H1 (cell line): ENCODE measurements at places on chromosomes 3 and 15.

DNA sequence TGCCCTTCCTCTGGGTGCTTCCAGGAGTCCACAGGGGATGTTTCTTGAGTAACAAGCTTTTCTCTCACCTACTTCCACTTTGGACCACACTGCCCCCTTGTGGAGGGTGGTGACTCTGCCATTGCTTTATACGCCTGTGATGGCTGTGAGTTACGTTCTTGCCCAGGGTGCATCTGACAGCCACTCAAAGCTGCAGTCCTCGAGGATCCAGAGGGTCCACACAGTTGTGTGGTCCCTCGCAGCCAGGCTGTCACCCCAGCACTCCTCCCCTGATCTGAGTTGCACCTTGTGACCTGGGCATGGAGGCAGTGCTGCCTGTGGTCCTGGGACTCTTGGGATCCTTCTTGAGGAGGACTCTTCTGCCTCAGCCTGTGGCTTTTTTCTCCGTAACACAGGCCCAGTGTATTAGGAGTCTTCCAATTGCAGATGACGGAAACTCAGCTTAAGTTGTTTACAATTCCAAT, 23.4 kb downstream of the FOXL2 start:
- H3K36me3 ChIP-seq: no peaks in the 10 kb centered on the region
- no peak overlapping the region for H3K27ac ChIP-seq
- no peaks in the 10 kb centered on the region for H3K27me3 ChIP-seq
- DNase-seq: peak; percentile 96
- no peaks in the 10 kb centered on the region for H3K4me1 ChIP-seq

DNA sequence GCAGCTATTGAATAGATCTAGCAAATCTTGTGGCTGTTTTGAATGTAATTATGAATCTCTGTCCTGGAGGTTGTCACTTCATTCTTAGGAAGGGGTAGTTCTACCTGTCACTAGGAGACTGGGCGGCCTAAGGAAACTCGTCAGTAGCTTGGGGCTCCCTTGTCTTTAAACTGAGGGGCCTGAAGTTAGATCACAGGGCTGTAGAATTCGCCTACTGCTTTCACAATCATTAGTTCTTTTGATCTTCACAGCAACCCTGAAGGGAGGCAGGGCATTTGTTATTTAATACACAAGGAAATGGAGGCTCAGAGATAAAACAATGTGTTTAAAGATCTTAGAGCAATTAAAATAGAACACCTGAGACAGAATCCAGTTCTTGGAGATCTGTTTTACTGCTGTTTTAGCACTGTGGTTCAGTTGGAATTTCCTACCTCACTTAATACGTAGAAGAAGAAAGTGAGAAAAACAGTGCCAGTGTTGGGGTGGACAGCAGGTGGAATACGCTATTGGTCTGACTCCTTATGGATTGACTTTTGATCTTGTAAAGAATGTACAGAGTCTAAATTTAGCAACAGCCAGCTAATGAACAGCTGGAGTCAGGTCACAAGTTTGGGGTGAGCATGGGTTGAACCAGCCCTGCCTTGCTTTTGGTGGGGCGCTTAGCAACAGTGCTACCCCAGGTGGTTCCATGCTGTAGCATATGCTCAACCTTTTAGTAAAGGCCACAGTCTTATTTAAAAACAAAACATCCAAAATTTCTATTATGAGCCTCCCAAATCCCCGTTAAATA, 71.4 kb upstream of the BHLHE40 start:
- no peaks in the 10 kb centered on the region for H3K36me3 ChIP-seq
- no peak overlapping the region for H3K27ac ChIP-seq
- DNase-seq: no peak
- H3K27me3 ChIP-seq: no peaks in the 10 kb centered on the region; the same call in 1 of the 2 replicates
- peaks cover 6% of the 10 kb centered on the region for H3K4me1 ChIP-seq

GRCh38 chr15:90666135-90666909, 50.8 kb upstream of the BLM start:
- H3K27me3 ChIP-seq: no peaks in the 10 kb centered on the region
- no peaks in the 10 kb centered on the region for H3K36me3 ChIP-seq
- no peak for DNase-seq
- H3K27ac ChIP-seq: no peak overlapping the region
- H3K4me1 ChIP-seq: no peaks in the 10 kb centered on the region
- H3K4me3 ChIP-seq: peak overlapping the region; percentile 57; the same call in 1 of the 2 replicates

DNA sequence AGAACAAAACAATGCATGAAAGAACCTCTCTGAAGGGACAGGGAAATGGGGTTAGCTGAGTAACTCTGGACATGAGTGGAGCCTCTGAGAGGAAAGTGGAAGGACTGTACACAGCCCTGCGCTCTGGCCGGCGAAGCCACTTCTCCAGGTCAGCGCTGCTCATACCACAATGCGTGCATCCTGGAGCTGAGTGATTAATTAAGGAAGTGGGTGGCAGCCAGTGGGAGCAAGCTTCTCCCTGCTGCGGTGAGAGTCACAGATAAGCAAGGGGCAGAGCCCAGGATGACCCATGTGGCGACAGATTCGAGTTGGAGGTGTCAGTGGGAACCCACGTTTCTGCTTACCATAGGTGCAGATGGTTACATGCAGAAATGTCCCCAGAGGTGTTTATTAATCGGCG, 48.0 kb downstream of the KLF15 start:
- H3K36me3 ChIP-seq: no peaks in the 10 kb centered on the region
- no peak overlapping the region for H3K4me3 ChIP-seq
- no peak for DNase-seq
- H3K27ac ChIP-seq: no peak overlapping the region

DNA sequence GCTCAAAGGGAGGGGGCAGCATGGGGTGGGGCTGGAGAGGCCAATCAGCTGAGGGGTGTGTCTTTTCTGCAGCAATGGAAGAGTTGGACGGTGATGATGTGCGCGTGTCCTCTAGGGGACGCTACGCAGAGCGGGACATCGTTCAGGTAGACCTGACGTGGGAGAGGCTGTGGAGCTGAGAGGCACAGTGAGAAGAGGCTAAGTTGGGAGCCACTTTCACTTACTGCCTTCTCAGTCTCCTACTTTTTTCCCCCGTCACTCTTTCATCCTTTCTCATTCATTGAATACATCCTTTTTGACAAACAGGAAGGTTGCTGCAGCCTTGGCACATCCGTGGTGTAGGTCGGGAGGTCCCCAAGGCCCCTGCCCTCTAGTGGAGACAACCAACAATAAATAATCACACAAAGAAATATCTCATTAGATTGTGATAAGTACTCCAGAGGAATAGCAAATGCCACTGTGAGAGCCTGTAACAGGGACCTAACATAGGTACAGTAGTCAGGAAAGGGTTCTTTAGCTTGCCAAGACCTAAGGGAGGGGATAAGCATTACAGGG, 4.4 kb upstream of the BRPF1 start:
- no peaks in the 10 kb centered on the region for H3K36me3 ChIP-seq
- peak overlapping the region; percentile 43 for H3K4me3 ChIP-seq
- DNase-seq: peak; percentile 89
- no peaks in the 10 kb centered on the region for H3K4me1 ChIP-seq

DNA sequence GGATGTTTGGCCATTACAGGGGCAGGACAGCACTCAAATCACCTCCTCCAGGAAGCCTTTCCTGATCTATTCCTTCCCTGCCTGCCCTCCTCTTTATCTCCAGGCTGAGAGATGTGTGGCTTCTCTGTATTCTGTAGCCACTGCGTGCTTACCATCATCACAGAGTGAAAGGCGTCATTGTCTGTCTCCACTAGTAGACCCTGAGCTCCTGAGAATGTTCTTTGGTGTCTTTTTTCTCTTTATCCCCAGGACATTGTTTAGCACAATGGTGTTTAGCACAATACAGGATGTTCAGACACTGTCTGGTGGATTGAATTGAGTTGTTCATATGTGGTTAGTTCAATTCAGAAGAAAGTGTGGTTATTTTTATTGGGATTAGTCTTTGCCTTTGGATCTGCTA, 26.2 kb upstream of the LARS2 start:
- H3K36me3 ChIP-seq: no peaks in the 10 kb centered on the region
- no peak overlapping the region for H3K4me3 ChIP-seq
- H3K4me1 ChIP-seq: no peaks in the 10 kb centered on the region
- no peaks in the 10 kb centered on the region for H3K27me3 ChIP-seq
- H3K27ac ChIP-seq: no peak overlapping the region

- DNase-seq: no peak
- no peaks in the 10 kb centered on the region for H3K27me3 ChIP-seq
- H3K27ac ChIP-seq: no peak overlapping the region
- no peak overlapping the region for H3K4me3 ChIP-seq
Observed at GRCh38 chr3:172680684-172681083, 30.2 kb downstream of the NCEH1 start.

GRCh38 chr3:139105154-139105702, 60.5 kb upstream of the PRR23C start:
- no peaks in the 10 kb centered on the region; the same call in 1 of the 2 replicates for H3K27me3 ChIP-seq
- H3K4me3 ChIP-seq: no peak overlapping the region
- no peaks in the 10 kb centered on the region for H3K36me3 ChIP-seq
- H3K27ac ChIP-seq: no peak overlapping the region

DNA sequence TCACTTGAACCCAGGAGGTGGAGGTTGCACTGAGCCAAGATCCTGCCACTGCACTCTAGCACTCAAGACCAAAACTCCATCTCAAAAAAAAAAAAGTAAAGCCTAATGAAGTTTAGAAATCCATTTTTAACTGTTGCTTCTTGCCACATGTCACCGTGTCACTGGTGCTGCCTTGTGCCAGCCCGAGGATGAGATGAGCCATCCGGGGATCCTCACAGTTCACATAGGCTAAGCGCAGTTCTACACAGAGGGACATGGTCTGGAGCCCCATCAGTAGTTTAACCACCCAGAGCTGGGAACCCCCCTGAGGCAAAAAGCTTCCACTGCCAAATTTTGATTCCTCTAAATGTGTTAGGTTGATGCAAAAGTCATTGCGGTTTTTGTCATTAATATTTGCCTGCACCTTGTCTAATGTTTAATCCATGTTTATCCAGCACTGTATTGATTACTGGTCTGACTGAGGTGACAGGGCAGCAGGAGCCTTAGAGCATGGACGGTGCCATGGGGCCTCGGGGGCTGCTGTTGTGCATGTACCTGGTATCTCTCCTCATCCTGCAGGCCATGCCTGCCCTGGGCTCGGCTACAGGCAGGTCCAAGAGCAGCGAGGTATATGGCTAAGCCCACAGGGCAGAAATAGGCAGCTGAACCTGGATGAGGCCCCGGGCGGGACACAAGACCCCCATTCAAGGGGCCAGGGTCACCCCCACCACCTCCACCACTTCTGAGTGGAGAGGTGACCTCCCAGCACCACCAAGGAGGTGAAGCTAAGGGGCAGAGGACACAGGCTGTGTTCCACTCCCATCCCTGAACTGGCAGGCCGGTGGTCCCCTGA, at the start of gene ITIH1:
TSS of gene ITIH1 (plus strand) at position 473 of the 832 bp plus-strand sequence. CDS start at position 490, 17 bp downstream.
- no peaks in the 10 kb centered on the region for H3K36me3 ChIP-seq
- H3K27me3 ChIP-seq: no peaks in the 10 kb centered on the region
- no peak for DNase-seq
- 0 out of 2 replicates have a peak, but pooled peaks cover 7% of the 10 kb centered on the region for H3K4me1 ChIP-seq
- no peak within 1 kb of the TSS for H3K4me3 ChIP-seq

DNA sequence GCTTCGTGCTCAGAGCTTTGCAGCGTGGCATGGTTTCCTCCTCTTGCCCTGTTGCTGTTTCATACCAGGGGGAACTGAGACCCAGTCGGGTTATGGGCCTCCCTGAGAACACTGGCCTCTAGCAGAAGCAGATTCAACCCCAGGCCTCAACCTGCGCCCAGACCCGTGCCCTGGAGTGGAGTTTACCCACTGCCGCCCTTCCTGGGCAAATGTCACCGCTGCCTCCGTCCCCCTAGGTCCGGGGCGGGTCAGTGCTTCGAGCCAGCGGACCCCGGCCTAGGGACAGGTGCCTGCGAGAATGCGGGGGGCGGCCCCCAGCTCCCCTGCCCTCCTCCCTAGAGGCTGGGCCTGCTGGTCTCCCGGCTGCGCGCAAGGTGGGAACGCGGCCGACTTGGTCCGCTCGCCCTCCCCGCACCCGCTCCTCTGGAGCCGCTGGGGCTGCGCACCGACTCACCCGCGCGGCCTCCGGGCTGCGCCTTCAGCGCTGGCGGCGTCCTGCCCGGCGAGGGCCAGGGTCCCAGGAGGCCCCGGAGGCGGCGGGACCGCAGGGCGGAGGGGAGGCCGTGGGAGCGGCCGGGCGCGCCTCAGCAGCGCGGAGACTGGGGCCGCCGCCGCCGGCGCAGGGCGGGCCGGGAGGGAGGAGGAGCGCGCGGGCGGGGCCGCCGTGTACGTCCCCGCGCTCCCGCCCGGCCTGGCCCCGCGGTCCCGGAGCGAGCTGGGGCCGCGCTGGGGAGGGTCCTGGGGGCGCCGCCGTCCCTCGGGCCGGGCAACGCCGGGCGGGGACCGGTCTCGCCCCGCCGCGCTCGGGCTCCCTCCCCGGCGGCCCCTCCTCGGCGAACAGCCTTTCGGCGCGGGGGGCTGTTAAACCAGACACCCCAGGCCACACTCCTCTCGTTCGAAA, at the start of gene PIGZ:
TSS of gene PIGZ (minus strand) at position 601 of the 901 bp plus-strand sequence. CDS start 16,802 bp downstream, outside the sequence.
- H3K36me3 ChIP-seq: no peaks in the 10 kb centered on the region
- H3K27ac ChIP-seq: no peak within 1 kb of the TSS
- no peaks in the 10 kb centered on the region for H3K4me1 ChIP-seq
- H3K4me3 ChIP-seq: peak within 1 kb of the TSS; percentile 26
- H3K27me3 ChIP-seq: peaks cover 66% of the 10 kb centered on the region
- DNase-seq: no peak

DNA sequence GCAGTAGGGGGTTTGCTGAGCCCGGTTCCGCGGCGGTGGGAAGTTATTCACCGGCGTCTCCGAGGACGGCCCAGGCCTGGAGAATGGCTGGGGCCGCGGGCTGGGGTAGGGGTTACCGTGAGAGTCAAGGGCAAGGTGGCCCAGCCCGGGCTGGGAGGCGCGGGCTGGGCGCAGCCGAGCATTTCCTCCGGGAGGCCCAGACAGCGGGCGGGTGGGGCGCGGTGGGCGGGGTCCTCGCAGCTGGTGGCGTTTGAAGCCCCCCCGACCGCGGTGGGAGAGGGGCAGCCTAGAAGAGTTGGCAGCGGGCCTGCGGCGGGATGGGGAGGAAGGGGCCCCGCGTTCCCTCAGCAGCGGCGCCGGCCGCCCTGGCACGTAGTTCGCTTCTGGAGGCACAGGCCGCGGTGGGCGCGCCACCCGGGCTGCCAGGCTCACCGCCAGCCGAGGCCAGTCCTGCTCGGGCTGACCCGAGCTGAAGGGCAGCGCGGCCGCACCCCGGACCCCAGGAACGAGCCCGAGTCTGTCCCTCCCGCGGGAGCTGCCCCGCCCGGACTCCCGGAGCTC, 960 bp upstream of the KLF13 start:
- peak overlapping the region; percentile 75 for H3K4me3 ChIP-seq
- DNase-seq: no peak
- H3K4me1 ChIP-seq: peaks cover 3% of the 10 kb centered on the region
- no peaks in the 10 kb centered on the region for H3K36me3 ChIP-seq
- no peaks in the 10 kb centered on the region for H3K27me3 ChIP-seq
